ENCODE measurements at places on chromosomes 6 and 20.
A peak's percentile ranks its signal among the peaks of the same experiment; 100 is the strongest.

- no peak for DNase-seq
Observed at GRCh38 chr6:101126501-101126900, 245.4 kb upstream of the ASCC3 start.

DNA sequence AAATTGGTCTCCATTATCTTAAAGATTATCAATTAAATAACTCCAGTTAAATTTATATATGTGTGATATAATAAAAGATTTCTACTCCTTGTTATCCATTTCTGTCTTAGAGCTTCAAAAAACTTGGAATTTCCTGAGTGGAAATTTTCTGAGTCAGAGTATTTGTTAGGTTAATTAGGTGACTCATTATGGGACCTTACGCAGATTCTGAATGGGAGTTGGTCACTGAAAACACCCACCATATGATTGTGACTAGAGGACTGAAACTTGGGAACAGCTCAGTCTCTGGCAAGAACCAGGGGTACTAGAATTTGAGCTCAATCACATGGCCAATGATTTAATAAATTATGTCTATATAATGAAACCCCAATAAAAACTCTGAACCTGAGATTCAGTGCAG is 125.4 kb upstream of the HMGCLL1 start:
- DNase-seq: no peak

GRCh38 chr6:99307295-99307907 is 42.1 kb downstream of the FAXC start:
- no peak for DNase-seq

- no peak for DNase-seq
Observed at GRCh38 chr6:170094686-170095272, 196.1 kb downstream of the DLL1 start.

- peak; percentile 46 for DNase-seq
Observed at GRCh38 chr6:139291813-139292619, at the start of gene TXLNB. Gene TXLNB (minus strand): TSS chr6:139291998. CDS start chr6:139288899, 3,099 bp downstream.

DNA sequence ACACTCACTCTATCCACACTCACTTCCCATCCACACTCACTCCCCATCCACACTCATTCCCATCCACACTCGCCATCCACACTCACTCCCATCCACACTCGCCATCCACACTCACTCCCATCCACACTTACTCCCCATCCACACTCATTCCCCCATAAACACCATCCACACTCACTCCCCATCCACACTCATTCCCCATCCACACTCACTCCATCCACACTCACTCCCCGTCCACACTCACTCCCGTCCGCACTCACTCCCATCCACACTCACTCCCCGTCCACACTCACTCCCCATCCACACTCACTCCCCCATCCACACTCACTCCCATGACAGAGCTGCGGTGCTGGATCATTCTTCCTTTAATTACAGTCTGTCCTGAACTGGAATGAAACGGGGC is 17.1 kb downstream of the THBS2 start:
- no peak for DNase-seq

GRCh38 chr6:6742535-6742934 is 154.0 kb downstream of the LY86 start:
- no peak for DNase-seq

- no peak for DNase-seq
Observed at GRCh38 chr6:116381000-116381399, 10.3 kb downstream of the DSE start.

DNA sequence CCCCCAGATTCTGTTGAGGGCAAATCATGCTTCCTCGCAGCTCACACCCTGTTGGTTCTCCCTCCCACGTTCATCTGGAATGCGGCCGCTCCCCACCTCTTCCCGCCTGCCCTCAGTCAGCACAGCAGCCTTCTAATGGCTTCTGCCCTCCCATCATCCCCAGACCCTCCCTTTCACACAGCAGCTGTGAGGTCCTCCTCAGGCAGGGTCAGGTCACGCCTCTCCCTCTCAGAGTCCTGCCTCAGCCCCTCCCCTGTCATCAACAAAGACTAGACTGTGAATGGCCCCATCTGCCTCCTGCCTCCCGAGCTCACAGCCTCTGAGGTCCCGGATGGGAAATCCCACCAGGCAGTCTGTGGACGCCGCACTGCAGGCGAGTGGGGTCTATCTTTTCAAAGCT is 7.9 kb upstream of the BHLHE23 start:
- no peak for DNase-seq

- no peak for DNase-seq
Observed at GRCh38 chr20:38559764-38560163, 21.2 kb upstream of the ADIG start.

GRCh38 chr6:142301651-142302391 is at the start of gene ADGRG6:
Gene ADGRG6 (plus strand): TSS chr6:142302007. CDS start chr6:142302330, 323 bp downstream.
- no peak for DNase-seq

DNA sequence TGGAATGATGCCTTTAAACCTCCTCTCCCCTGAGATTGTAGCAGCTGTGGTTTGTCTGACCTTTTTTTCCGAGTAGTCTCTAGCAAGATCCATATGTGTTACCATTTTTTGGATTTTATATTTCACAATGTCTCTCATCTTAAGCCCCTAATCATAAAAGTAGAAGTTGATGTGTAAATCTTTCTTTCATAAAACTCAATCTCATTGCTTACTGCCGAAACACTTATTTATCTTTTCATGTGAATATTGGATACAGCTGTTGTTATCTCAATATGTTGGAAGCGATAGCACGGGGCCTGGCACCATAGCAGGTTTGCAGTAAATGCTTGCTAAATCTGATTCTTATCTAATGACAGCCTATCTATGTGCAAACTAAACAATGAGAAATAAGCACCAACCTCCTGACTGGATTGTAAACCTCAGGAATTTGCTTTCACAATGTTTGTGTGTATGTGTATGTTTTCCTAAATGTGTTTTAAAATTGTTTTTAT is 14.2 kb downstream of the SMPDL3A start:
- DNase-seq: no peak

DNA sequence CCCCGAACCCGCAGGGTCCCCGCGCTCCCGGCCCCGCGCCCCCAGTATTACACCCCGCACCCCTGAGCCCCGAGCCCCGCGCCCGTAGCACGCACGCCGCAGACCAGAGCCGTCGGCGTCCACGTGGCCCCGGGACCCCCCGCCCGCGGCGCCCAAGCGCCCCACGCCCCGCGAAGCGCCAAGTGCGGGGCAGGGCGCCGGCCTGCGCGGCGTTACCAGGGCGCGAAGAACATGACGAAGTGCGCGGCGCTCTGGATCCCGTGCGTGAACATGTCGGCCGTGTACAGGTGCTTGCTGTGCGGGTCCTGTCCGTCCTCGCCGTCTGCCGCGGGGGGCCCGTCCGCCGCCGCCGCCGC is 312 bp downstream of the TXNDC5 start:
- DNase-seq: no peak

- no peak for DNase-seq
Observed at GRCh38 chr6:7673063-7673536, 52.8 kb upstream of the BMP6 start.

DNA sequence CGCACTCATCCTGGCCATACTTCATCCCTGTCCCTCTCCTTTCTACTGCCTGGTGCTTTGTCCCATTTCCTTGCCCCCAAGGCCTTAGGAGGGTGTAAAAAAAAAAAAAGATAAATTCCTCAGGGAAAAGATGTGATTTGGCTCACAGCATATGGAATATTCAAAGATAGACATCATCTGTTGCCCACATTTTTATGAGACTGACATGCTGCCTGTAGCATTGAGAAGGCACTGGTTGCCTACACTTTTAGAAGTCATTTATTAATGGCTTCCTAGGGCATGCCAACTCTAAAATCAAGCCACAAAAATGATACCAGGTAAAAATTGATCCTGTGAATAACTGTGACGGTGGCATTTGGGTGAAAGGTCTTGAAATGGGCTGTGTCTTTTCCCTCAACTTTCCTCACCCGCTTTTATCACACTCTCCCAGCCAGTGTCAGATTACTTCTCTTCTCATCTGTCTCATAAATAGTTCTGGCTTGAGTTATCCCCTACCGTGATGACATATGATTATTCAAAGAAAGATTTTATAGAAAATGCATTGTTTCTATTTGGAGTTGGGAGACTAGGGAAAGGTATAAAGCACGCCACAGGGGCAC is 139.4 kb downstream of the CARMIL1 start:
- no peak for DNase-seq

GRCh38 chr6:26383624-26384417 is 913 bp downstream of the BTN2A2 start:
- DNase-seq: no peak

DNA sequence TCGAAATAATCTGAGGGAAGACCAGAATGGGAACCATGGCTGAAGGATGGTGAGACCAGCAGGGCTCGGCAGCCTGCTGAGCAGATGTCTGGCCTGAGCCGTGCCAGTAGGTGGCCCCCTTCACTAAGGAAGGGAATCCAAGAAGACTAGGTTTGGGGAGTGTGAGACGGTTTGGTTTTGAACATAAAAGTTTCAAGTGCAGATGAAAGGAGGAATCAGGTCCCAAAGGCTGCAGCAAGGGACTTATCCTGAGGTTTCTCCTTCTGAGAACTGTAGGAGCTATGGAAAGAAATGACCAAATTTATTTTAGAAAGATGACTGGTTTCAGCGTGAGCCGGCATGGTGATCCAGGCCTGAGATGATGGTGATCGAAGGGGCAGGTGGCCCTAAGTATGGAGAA is 4.6 kb upstream of the OSER1 start:
- no peak for DNase-seq

- DNase-seq: no peak
Observed at GRCh38 chr20:45781391-45781931, 10.2 kb downstream of the WFDC3 start.

DNA sequence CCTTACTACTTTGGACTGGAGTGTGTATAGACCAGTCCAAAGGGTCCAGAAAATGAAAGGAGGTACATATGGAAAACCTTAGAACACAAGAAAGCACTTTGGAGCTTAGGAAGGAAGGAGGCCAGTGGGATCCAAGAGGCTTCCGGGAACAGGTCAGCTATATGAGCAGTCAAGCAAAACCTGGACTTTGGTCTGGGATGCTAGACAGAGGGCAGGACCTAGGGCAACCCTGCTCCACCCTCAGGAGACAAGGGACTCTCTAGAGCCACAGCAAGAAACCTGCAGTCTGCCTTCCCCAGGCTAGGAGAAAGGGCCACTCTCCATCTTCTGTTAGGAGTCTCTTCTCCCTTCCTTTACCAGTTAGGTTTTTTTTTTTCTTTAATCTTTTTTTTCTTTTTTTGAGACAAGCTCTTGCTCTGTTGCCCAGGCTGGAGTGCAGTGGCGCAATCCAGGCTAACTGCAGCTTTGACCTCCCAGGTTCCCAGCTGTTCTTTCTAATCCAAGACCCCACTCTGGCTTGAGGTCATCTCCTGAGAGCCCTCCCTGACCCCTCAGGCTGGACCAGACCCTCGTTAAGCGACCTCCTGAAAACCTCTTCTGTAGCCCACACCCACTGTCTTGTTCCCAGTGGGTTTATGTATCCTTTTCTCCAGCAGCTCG is 4.6 kb downstream of the KCNK5 start:
- no peak for DNase-seq

GRCh38 chr6:126926926-126927325 is 191.5 kb upstream of the RSPO3 start:
- DNase-seq: no peak

- DNase-seq: no peak
Observed at GRCh38 chr6:152121910-152122309, 314.4 kb downstream of the ESR1 start.

GRCh38 chr6:35495258-35496035 is 1.4 kb downstream of the TEAD3 start:
- DNase-seq: no peak

DNA sequence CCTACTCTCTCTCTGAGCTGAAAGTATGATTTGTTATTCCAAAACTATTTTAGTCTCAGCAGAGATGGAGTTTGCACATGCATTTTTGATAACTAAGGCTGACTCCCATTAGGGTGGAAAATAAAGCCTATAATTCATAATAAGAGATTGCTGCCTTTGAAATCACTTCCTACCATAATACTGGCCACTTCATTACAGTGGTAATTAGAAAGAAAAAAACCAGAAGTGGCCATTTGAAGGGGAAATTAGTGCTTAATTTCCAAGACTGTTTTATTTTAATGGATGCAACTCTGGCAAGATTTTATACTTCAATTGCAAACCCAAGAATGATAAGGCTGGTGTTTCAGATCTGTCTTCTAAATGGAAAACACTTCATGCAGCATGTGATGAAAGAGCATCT is 43.4 kb downstream of the SLC35B3 start:
- no peak for DNase-seq

DNA sequence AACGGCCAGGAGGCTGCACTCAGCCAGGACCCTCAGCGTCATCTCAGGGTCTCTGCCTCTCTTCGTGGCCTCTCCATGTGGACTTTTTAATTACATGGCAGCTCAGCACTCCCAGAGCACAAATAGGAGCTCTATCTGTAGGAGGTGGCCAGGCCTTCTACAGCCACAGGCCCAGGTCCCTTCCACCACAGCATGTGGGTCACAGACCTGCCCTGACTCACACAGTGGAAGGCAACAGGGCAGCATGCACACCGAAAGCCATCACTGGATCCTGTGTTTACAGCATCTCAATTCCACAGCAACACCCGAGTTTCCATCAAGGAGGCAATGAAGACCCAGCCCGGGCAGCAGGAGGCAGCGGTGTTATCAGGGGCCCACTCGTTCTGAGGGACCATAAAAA is 65.8 kb upstream of the CD93 start:
- no peak for DNase-seq

GRCh38 chr6:87071683-87072082 is 23.2 kb downstream of the CGA start:
- DNase-seq: no peak

DNA sequence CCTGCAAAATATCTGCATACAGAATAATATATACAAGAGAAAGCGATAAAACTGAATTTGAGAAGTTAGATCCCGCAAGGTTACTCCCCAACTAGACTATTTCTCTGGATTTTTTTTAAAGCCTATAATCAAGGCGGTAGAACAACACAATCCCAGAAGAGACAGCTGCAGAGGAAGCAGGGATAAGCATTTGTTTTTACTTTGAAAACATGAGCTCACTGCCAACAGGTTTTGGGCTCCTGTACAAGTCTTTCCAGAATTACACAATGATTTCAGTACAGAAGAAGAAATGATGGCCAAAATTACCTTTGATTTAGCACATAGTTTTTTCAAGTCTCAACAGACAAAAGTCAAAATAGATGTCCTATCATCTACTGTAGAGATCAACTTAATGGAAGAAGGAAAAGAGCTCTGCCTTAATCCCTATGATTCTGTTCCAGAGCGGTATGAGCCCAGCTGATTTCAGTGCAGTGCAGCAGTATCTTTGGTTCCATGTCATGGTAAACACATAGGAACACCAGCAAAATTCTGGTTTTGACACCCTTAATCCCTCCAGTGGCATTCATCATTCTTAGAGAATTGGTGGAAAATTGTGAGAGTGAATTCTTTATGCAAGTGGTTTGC is 304.3 kb downstream of the HDGFL1 start:
- DNase-seq: no peak

DNA sequence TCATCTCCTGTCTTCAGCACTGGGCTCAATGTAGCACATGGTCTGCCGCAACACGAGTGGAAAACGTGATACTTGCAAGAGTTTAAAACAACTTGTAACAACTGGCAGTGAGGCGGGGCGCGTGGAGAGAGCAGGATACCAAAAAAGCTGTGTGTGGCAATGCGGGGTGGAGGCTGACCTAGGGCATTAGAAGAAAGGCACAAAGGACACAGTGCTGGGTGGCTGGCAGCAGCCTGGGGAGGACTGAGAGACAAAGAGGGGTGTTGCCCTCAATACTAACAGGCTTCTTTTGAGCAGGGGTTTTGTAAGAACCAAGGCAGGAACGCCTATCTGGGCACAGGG is 1.5 kb upstream of the GFOD1 start:
- no peak for DNase-seq
